ENCODE measurements at places on chromosomes 2 and 18.

GRCh38 chr2:200089040-200089755 is 133.8 kb downstream of the MAIP1 start:
- DNase-seq = no peak

DNA sequence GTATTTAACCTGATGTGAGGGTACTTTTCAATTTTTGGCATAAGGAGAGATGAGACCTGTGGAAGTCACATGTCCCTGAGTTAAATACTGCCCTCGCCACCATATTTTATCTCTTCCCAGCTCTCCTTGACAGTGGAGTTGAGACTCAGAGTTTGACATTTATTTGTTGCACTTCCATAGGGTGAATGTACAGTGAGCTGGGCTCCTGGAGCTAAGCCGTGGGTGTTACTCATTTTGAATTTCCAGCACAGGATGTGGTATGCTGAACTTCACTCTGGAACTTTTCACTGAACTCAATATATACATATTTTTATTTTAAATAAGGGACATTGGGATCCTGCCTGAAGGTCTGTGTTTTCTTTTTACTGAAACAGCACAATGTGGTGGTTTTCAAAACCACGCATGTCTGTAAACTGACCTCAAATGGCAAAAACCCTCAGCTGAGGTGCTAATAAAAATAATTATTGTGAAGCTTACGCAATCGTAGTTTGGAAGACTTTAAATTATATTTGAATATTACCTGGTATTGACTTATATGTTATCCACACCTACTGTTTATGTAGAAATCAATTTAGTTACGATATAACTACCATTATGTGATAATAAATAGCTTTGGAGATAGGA is 12.1 kb downstream of the RNF144A start:
- no peak for DNase-seq

- no peak for DNase-seq
Observed at GRCh38 chr2:3334392-3335345, 42.9 kb downstream of the EIPR1 start.

DNA sequence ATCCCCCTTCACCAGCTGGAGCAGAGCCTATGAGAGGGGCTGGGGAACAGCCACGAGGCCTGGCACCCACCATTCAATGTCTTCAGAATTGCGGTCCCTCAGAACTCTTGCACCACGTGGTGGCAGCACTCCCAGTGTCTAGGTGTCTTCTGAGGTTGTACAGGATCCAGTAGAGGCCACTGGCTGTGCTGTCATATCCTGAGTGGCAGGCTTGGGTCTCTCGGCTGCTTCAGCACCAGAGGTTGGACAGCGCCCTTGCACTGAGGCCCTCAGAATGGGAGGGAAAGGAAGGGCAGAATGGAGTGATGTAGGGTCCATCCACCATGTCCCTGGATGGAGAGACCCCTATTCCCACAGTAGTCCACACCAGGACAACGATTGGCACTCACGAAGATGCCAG is 112.0 kb upstream of the TEKT4 start:
- DNase-seq = peak; percentile 12

DNA sequence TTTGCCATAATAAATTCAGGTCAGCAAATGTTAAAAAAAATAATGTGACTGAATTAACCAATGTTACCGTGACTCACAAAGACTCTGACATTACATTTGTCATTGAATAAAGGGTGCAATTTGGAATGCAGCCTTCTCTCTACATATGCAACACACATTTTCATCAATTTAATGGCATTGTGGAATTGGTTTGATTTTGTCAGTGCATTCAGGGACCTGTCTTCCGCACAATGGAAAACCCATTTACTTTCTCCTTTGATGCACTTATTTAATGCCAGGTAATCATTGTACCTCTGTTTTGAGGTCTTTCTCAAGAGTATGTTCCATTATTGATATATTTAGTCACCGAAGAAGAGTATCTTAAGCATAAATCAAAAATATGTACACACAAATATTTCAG is 1099.3 kb downstream of the SOCS6 start:
- DNase-seq = no peak

DNA sequence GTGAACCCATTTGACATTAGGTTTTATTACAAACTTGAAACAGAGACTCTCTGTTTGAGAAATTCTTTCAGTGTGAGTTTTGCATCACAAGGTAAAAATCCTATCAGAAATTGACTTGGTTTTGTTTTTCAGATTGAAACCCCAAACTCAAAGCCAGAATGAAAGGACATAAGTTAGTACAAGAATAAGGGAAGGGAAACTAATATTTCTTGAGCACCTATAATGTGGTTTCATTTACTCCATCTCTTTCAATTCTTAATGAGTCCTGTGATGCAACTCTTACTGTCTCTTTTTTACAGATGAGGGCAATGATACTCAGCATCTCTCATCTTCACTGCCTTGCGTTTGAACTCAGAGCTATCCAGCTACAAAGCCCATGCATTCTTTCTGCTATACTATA is 210.0 kb upstream of the SIX3 start:
- no peak for DNase-seq

GRCh38 chr18:3441290-3441689 is 8.7 kb upstream of the TGIF1 start:
- no peak for DNase-seq

GRCh38 chr2:60486551-60486950 is 66.9 kb downstream of the BCL11A start:
- DNase-seq = no peak

DNA sequence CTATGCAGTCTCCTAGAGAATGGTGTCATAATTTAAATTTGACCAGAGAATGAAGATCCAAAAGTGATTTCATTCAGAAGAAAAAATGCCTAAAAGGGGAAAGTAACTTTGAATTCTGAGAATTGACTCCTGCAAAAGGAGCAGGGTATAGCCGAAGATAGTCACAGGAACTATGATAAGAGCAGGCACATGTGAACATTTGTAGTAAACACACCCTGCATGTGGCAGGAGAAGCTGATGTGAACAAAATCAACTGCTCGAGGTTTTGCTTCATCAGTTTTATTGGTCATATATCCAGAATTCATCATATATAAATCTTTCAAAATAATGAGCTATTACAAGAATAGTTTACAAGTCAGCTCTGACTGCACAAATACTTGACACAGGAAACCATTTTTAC is 14.0 kb downstream of the MCFD2 start:
- DNase-seq = no peak

- no peak for DNase-seq
Observed at GRCh38 chr2:211103989-211104388, 547.6 kb downstream of the CPS1 start.

- no peak for DNase-seq
Observed at GRCh38 chr2:40120026-40120425, 331.9 kb downstream of the SLC8A1 start.

DNA sequence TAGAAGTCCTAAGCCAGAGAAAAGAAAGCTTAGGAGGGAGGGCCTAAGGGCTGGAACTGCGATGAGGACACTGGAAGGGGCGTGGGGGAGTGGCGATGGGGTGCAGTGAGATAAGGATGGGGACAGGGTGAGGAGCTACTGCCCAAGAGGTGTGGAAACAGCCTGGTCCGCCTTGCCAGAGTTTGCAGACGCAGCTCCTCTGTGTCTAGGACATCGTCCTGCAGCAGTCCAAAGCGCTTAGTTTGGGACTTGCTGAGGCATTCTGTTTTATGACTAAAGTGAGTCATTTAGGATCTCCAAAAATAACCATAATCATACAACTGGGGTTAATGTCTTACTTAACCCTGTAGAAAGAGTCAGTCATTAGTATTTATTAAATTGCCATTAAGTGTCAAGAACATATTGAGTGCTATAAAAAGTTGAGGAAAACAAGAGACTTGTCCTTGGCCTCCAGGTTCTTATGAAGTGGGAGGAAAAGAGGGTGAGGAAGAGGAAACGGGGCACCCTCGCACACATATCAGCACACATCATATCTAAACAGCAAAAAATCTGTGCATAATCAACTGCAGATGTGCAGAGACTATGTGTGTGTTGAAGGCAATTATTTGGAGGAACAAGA is 74.8 kb downstream of the CDK15 start:
- DNase-seq = no peak

GRCh38 chr2:11379558-11379957 is 35.1 kb upstream of the ROCK2 start:
- no peak for DNase-seq

- DNase-seq = peak; percentile 45
Observed at GRCh38 chr2:29011418-29012060, 30.4 kb downstream of the TOGARAM2 start.

DNA sequence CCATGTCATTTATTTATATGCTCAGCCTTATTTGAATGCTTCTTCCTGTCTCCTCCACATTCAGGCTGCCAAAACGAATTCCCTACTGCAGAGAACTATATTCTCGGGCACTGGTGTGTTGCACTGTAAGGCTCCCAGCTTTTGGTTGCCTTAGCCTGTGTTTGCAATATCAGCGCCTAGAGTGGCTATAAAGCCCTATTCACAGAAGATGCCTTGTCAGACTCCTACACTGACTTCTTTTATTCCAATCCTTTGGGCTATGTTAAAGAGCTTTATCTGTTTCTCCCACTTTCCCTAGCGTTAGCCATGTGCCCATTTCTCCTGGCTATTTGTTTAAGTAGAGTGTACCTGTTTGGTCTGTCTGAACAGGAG is 62.4 kb upstream of the EHBP1 start:
- no peak for DNase-seq

DNA sequence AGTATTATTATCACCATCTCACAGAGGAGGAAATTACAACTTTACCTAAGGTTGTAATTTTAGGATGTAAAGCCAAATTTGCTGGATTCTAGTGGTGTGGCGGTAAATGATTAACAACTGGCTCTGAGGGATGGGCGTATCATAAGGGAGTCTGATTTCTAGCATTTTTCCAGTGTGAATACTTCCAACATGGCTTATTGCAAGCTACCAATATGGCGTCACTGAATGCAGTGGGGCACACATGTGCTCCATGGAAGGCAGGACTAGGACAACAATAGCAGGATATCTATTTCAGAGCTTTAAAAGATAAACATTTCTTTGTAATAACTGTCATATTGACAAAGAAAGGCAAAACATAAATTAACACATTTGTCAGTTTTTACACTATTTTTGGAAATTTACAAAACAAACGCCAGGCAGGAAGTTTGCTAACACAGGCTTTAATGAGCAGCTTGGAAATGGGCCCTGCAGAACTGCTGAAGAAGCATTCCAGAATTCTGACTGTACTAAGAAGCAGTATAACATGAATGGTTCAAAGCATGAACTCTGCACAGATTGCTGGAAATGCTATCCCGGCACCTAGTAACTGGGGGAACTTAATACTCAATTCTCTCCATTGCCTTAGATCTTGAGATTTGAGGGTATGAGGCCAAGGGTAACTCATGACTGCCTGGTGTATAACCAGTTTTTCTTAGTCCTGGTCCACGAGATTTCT is 439.3 kb upstream of the MAP2 start:
- no peak for DNase-seq

DNA sequence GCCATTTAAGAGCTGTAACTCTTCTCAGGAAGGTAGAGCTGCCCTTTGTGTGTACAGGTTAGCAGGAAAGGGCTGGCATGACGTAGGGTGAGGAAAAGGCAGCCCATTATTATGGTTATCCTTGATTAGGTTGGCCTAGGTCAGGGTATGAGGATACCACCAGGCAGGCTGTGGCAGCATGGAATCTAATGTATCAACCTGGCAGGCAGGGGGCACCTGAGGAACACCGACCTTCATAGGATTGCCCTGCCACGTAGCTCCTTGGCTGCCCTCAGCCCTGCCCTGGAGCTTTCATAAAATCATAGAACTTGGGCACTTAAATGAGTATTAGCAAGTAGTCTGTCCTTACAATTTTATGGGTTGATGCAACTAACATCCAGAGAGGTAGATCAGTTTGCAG is 261.6 kb downstream of the LTBP1 start:
- DNase-seq = no peak

DNA sequence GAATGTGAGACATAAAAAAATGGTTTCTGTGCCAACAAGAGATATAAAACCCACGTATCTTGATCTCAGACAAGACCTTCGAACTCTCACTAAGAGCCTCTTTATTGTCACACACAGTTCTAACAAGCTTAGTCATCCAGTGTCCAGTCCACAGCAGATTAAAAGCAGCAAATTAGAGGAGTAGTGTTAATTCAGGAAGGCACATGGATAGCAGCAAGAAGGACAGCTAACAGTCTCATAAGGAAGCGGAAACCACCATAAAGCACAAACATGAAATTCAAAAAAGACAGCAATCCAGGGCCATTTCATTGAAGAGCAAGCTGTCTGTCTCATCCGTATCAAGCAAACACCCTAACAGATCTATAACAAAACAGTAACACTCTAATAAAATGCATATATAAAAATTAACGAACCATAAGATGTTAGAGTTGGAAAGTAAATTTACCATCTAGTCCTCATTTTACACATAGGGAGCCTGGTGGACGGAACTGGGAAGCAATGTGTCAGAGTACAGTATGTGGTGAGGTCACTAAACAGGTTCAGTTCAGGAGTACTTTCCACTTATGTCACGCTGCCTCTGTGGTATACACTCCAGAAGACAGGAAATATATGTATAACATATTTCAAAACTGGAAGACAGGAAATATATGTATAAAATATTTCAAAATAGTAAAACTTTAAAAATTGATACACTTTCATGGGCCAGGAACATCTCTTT is 18.3 kb downstream of the AAK1 start:
- no peak for DNase-seq
